Neural progenitor cell (in vitro differentiated cells): ENCODE measurements at places on chromosomes 12 and 14.
A peak's percentile ranks its signal among the peaks of the same experiment; 100 is the strongest.

DNA sequence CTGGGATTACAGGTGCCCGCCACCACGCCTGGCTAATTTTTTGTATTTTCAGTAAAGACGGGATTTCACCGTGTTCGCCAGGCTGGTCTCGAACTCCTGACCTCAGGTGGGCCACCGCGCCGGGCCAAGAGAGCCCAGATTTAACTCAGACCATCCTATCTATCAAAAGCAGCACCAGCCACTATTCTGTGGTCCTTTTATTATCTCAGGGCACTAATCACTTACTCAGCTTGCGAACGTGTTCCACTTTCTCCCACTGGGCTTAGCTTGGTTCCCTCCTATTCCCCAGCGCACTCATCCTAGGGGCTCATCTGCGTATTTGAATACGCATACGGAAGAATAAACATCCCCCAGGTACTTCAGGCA lies 16.2 kb upstream of the AACS start:
- H3K27ac ChIP-seq: no peak overlapping the region
- no peaks in the 10 kb centered on the region for H3K27me3 ChIP-seq
- H3K4me1 ChIP-seq: no peaks in the 10 kb centered on the region
- H3K36me3 ChIP-seq: no peaks in the 10 kb centered on the region
- H3K4me3 ChIP-seq: no peak overlapping the region
- DNase-seq: no peak

- no peak overlapping the region for H3K4me3 ChIP-seq
- DNase-seq: no peak
- H3K4me1 ChIP-seq: peaks cover 13% of the 10 kb centered on the region
- H3K36me3 ChIP-seq: no peaks in the 10 kb centered on the region
Observed at GRCh38 chr14:104192146-104192882, 53.9 kb downstream of the KIF26A start.

DNA sequence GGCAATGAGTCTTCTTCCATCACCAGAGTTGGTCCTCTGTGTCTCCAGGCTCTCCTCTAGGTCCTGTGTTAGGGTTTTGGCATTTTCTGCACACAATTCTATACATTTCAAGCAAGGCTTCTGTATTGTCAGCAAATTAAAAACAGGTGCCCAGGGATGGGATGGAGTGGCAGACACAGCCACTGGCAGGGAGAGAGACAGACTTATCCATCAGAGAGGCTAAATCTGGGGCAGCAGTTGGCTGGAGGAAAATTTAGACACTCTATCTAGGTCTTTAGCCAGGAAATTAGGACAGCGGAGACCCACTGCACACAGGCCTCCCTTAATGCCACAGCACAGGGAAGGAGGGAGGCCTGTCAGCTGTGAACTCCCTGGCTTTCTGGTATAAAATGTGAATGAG lies 20.2 kb downstream of the PLEKHD1 start:
- peaks cover 9% of the 10 kb centered on the region for H3K27me3 ChIP-seq
- H3K36me3 ChIP-seq: no peaks in the 10 kb centered on the region
- DNase-seq: no peak
- H3K27ac ChIP-seq: no peak overlapping the region
- H3K4me3 ChIP-seq: no peak overlapping the region

- no peak overlapping the region for H3K27ac ChIP-seq
- H3K4me3 ChIP-seq: no peak overlapping the region
- no peak for DNase-seq
- peaks cover 15% of the 10 kb centered on the region for H3K27me3 ChIP-seq
- peaks cover 21% of the 10 kb centered on the region for H3K4me1 ChIP-seq
- H3K36me3 ChIP-seq: no peaks in the 10 kb centered on the region
Observed at GRCh38 chr14:69042787-69043444, 63.8 kb upstream of the ACTN1 start.

DNA sequence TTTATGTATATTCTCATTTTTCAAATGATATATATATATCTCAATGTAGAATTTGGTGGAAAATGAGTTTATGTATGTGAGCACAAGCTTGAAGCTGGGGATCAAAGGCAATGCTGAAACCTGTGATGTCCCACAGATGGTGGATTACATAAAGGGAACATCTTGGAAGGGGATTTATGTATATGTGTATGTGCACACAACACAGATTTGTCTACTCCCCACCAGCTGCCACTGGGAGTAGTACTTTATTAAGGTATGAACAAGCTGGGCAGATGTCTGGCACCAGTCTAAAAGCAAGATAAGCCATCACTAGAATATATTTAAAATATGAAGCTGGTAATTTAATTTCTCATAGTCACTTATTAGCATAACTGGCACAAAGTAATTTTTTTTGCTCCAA lies 895.6 kb downstream of the SLC6A15 start:
- no peak overlapping the region for H3K4me3 ChIP-seq
- H3K4me1 ChIP-seq: no peaks in the 10 kb centered on the region
- no peaks in the 10 kb centered on the region for H3K27me3 ChIP-seq
- DNase-seq: no peak
- H3K27ac ChIP-seq: no peak overlapping the region

DNA sequence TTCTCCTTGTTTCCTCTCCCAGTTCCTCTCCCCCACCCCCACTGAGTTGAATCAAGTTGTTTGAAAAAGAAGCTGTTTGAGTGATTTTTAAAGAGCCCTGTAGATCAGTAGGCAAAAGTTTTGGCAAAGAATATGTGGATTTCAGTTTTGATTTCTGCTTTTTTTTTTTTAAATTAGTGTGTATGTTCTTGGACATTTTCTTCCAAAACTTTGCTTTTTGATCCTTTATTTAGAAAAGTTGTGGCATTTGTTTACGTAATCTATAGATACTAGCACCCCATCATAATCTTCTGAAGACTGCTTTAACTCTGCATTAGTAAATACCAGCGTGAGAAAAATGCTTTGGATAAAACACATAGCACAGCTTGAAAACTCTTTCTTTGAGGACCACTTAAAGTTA lies 190.3 kb upstream of the SEL1L start:
- DNase-seq: no peak
- H3K27me3 ChIP-seq: no peaks in the 10 kb centered on the region
- no peaks in the 10 kb centered on the region for H3K4me1 ChIP-seq
- no peak overlapping the region for H3K4me3 ChIP-seq
- no peak overlapping the region for H3K27ac ChIP-seq

DNA sequence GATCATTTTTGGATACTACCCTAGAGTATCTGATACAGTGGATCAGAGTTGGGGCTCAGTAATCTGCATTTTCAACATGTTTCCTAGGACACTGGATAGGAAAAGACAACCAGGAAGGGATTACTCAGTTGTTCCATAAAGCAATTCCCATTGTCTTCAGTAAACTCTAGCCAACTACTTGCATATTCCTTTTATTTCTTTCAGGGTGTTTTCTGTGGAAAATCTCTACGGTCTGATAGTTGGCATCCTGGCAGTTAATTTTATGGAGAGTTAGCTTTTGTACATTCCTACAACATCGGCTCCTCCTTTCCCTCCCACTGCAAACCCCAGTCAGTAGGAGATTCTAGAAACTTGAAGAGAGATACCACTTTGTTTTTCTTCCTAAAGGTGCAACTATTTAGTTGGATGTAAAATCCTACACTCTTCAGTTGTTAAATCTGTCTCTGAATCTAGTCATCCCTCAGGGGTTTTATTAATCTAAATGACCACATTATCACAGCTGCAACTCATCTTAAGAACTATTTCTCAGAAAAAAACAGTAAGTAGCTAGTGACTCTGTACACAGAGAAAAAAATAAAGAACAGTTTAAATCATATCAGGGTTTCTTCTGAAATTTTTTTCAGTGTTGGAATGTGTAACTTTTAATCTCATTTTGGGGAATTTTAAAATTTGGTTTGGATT lies 103.9 kb downstream of the PDE3A start:
- no peaks in the 10 kb centered on the region for H3K36me3 ChIP-seq
- H3K27me3 ChIP-seq: no peaks in the 10 kb centered on the region
- no peak overlapping the region for H3K4me3 ChIP-seq
- DNase-seq: no peak
- no peak overlapping the region for H3K27ac ChIP-seq
- H3K4me1 ChIP-seq: peaks cover 8% of the 10 kb centered on the region

- H3K27ac ChIP-seq: no peak overlapping the region
- no peak overlapping the region for H3K4me3 ChIP-seq
- no peak for DNase-seq
- H3K27me3 ChIP-seq: no peaks in the 10 kb centered on the region
- no peaks in the 10 kb centered on the region for H3K36me3 ChIP-seq
Observed at GRCh38 chr14:70893062-70893845, 14.0 kb upstream of the PCNX1 start.

- no peaks in the 10 kb centered on the region for H3K27me3 ChIP-seq
- H3K4me3 ChIP-seq: no peak overlapping the region
- no peaks in the 10 kb centered on the region for H3K36me3 ChIP-seq
- no peaks in the 10 kb centered on the region for H3K4me1 ChIP-seq
- H3K27ac ChIP-seq: no peak overlapping the region
- DNase-seq: no peak
Observed at GRCh38 chr14:45621731-45622130, 368.7 kb upstream of the MIS18BP1 start.

DNA sequence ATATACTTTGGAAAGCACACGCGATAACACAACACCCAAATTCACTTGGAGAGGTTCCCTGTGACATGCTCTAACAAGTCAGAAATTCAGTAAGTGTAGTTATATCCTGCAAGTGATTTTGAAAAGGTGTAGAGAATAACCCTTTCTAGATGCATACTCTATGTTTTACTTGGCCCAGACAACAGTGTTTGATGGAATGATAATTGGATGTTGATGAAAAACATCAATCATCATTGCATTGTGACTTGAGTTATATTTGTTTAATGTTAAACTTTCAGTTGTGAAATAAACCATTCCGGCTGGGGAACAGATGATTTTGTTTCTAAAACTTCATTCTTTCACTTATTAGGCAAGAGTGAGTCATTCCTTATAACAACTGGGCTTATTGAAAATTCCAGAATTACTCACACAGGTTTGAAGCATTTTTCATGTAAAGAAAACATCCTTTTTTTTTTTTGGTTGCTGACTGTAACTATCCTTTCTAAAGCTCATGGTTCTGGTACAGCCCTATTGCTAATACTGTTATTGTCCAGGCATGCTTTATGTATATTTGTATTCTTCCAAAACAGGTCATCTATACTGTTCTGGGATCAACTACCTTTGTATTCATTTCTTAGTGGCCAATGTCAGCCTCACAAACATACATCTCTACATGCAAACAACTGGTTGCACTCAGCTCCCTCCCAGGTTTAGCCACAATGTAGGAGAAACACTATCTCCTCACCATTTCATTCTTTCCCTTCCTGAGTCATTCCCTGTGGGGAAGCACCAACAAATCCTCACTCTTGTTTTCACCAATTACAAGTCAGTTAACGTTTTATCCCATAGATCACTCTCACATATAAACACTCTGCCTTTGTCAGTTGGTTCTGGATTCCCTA lies 121.2 kb upstream of the LRIG3 start:
- H3K4me3 ChIP-seq: peak overlapping the region; percentile 7
- no peaks in the 10 kb centered on the region for H3K27me3 ChIP-seq
- peak overlapping the region; percentile 95 for H3K27ac ChIP-seq
- no peaks in the 10 kb centered on the region for H3K36me3 ChIP-seq
- peaks cover 62% of the 10 kb centered on the region for H3K4me1 ChIP-seq

DNA sequence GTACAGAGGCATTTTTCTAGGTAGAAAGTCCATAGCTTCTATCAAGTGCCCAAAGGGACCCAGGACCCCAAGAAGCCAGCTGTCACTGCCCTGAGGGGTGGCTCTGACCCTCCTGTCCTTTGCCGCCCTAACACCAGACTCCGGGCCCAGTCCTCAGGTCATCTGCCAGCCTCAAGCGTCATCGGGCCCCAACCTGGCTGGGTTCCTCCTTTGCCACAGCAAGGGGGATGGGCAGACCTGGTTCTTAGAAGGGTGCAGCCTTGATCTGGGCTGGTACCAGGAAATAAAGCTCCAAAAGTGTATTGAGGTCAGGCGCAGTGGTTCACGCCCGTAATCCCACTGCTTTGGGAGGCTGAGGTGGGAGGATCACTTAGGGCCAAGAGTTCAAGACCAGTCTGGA lies 27.1 kb upstream of the FAM222A start:
- H3K27ac ChIP-seq: no peak overlapping the region
- no peaks in the 10 kb centered on the region for H3K4me1 ChIP-seq
- no peaks in the 10 kb centered on the region for H3K27me3 ChIP-seq
- H3K4me3 ChIP-seq: no peak overlapping the region
- H3K36me3 ChIP-seq: no peaks in the 10 kb centered on the region

DNA sequence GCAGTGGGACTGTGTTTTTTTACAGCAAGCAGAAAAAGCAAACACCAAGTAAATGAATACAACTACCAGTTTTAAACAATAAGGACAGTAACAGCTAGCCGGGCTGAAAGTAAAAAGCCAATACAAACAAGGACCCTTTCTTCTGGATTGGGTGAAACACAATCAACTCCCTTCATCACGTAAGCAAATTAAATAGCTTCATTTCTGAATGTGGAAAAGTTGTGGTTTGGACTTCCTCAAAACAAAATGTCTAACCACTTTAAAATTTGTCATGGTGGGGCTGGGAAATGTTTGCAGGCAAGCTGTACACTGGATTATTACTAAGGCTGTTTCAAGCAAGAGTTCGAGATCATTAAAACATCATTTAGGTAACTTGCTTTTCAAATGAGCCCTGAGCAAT lies 47.4 kb downstream of the TCHP start:
- DNase-seq: no peak
- H3K36me3 ChIP-seq: no peaks in the 10 kb centered on the region
- no peak overlapping the region for H3K27ac ChIP-seq

DNA sequence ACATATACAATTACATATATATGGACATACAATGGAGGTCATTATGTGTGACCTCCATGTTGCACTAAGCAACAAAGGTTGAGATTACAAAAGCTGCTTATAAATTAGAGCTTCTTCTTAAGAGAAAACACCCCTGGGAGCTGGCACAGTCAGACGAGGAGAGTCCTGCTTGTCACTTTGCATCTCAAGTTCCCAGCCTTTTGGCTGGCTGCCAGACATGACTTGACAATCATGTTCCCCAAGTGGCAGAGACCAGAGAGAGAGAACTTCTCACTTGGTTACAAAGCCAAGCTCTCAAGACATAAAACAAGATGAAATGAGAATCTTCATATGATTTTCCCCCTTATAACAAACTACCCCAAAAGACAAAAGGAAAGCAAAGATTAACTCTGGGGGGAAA lies 8.5 kb upstream of the SYNJ2BP start:
- H3K27ac ChIP-seq: no peak overlapping the region
- H3K4me3 ChIP-seq: no peak overlapping the region
- DNase-seq: no peak
- no peaks in the 10 kb centered on the region for H3K4me1 ChIP-seq
- no peaks in the 10 kb centered on the region for H3K36me3 ChIP-seq

GRCh38 chr12:132602572-132603239 lies 7.7 kb downstream of the LRCOL1 start:
- H3K36me3 ChIP-seq: no peaks in the 10 kb centered on the region
- H3K4me1 ChIP-seq: peaks cover 12% of the 10 kb centered on the region
- H3K27ac ChIP-seq: no peak overlapping the region
- H3K4me3 ChIP-seq: no peak overlapping the region
